ENCODE measurements at places on chromosomes 7 and 10.

DNA sequence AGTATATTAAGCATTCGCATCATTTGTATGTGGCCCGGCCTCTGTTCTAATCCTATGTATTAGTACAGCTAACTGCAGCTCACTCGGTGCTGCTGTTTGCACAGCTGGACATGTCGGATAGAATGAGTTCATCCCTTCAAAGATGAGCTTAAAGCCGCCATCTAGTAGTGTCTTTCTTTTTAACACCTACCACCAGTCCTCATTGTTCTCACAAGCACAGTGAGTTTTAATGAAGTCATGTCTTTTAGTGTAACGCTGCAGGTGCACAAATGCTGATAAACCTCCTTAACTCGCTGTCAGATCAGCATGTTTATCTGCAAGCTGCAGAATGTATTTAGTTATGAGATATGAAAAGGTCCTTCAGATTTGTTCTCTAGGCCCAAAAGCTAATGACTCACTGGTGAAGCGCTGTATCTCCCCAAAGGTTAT, 247.5 kb downstream of the MTERF1 start:
- DNase-seq: no peak

DNA sequence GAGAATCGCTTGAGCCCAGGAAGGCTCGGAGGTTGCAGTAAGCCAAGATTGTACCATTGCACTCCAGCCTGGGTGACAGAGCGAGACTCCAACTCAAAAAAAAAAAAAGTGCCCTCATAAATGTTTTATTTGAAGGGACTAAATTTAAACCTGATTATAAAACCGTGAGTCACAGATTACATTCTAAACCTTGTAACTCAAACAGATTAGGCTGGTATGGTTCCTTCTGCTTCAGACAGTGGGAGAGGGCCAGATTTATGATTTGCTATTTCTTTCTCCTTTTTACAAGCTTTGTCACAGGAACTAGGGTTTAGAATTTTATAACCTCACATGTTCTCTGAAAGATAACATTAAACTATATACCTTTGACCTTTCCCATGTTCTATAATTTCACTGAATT, 801.2 kb upstream of the ZWINT start:
- no peak for DNase-seq

DNA sequence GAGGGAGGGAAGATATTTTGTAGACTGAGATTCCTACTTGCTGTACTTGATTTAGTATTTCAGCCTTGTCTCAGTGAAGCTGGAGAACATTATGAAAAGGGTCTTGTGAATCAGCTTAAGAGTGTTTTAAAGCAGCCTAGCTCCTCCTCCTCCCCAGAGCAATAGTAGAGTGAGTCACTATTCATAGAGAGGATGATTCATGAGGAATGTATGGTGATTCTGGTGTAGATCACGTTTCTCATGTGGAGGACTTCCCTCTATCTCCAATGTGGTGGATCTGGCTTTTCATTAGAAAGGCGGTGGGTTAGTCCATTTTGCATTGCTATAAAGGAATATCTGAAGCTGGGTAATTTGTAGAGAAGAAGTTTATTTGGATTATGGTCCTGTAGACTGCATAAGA, 340.1 kb upstream of the CHRM2 start:
- no peak for DNase-seq

DNA sequence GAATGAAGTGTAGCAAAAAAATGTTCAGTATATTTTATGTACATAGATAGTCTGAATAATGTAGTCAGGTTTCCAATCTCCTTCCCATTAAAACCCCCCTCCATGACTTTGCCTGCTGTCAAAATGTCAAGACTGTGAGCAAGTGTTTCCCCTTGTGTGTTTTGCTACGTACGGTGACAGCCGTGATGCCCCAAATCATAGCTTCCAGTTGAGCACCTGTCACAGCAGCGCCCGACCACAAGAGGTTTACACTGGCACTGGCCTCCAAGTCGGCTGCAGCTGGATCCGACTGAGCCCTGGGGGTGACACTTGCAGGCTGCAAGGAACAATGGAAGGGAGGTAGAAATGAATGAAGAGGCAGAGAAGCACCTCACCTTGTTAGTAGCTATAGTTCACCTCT, 62.3 kb downstream of the LAMB4 start:
- no peak for DNase-seq

GRCh38 chr10:121797490-121797889, 130.3 kb downstream of the ATE1 start:
- DNase-seq: no peak

DNA sequence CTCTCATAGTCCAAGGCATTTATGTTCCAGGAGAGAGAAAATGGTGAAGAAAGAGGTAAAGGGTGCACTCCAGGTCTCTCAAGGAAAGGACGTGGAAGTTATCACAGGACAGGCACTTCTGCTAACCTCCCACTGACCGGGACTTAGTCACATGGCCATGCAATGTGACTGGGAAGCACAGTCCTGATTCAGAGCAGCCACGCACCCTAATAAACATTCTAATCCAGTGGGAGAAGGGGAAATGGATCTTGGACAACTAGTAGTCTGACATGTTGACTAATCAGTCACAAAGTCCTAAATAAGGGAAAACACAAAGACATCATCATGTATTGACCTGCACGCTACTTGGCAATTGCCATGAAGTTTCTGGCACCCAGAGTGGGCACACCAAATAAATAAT, 417.5 kb upstream of the ZMIZ1 start:
- DNase-seq: no peak

DNA sequence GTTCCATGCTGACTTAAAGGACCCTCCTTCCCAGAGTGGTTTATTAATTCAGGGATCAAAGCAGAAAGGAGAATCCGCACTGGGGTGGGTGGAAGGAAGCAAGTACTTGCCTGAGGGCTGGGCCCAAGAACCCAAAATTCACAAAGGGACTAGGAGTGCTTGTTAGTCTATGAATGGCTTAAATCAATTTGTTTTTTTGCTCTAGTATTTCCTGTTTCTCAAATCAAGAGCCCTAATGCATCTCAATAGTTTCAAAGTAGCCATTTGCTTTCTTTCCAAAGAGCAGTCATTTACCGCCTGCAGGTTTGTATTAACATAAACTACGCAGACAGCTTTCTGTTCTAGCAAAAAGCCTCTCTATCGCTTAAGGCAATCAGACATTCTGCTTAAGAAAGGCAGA, 44.2 kb upstream of the SLC35G1 start:
- no peak for DNase-seq

DNA sequence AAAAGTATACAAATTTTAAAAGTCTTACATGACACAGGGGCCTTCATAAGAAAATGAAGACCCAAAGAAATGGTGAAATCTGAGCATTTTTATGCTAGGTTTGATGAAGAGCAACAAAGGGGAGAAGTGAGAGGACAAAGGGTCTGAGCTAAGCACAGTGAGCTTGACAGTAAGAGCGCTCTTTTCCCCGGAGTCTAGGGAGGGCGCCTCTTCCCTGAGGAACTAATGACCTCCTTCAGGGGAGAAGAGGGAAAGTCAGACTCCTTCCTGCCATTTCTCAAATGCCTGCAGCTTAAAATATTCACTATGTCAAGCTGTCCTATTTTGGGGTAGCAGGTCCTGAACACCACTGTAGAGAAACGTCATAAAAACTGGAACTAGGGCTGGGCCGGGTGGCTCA, 18.1 kb upstream of the PAXIP1 start:
- no peak for DNase-seq

GRCh38 chr7:108581655-108582491, 12.2 kb downstream of the DNAJB9 start:
- DNase-seq: no peak

GRCh38 chr10:60942788-60943315, 1.1 kb downstream of the RHOBTB1 start:
- DNase-seq: no peak

- DNase-seq: no peak
Measured at GRCh38 chr10:82378146-82378545, 503.2 kb downstream of the NRG3 start.

DNA sequence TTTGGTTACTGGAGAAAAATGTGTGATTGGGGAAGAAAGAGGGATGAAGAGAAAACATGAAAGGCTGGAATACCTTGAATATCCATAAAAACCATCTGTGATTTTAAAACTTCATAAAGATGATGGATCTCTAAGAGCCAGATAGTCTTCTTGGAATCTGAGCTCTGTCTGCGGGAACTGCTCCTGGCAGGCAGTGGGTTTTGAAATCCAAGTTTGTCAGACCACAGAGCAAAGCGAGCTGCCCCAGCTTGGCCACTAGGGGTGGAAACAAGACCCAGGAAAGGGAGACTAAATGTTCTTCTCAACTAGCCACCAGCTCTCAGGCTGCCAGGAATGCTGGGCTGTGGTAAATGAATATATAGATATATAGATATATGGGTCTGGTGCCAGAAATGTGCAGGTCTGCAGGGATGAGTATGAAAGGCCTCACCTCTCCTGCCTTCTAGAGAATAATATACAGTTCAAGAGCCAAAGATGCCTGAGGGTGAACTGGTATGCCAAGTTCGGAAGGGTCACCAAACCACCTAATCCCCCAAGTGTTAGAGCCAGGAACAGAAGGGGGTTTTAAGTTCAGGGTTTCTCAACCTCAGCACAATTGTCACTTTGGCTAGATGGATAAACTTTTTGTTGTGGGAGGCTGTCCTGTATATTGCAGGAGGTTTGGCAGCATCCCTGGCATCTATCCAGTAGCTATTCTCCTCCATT, 208.8 kb downstream of the KCNMA1 start:
- DNase-seq: no peak

GRCh38 chr10:78687626-78688025, 381.1 kb upstream of the ZMIZ1 start:
- no peak for DNase-seq

GRCh38 chr10:1558906-1559305, 178.4 kb downstream of the ADARB2 start:
- DNase-seq: no peak

DNA sequence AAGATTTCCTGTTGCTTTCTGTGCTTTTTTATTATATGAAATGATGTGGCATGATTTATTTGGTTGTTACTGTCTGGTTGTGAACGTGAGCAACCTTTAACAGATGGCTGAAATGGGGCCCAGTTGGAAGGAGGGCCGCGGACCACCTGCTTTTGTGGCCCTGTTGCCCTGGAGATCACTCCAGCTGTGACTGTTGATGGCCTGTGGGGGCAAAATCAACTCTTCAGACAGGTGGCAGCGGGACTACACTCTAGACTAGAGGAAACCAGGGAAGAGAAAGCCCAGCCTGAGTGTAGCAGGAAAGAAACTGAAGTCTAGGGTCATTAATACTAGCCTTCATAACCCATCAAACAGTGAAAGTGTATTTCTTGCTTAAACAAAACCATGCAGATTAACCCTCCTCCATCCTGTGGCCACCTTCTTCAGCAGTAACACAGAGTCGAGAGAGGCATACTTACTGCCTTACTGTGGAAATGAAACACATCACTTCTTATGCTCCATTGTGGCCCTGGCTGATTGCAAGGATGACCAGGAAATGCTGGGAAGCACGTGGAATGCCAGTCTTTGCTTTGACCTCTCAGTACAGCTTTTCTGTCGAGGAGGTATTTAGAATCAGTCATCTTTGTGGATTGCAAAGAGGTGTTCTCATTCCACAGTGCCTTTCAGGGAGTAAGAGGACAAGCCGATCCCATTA, 80.5 kb downstream of the CCNY start:
- DNase-seq: no peak

- DNase-seq: no peak
Measured at GRCh38 chr10:46787321-46787615, 124.0 kb upstream of the PTPN20 start.

DNA sequence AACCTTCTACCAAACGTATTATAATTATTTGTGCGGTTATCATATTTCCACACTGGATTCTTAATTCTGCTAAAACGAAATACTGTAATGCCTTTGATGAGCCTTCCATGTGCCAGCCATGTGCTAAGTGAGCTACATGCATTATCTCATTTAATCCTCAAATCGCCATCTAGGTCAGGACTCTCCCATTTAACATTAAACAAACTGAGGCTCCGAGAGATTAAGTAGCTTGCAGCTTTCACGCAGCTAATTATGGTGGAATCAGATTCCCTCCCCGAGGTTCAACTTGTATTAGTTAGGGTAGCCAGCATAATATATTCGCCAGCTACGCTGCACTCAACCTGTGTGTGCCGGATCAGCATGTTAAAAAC, 798 bp upstream of the TSPAN33 start:
- no peak for DNase-seq

DNA sequence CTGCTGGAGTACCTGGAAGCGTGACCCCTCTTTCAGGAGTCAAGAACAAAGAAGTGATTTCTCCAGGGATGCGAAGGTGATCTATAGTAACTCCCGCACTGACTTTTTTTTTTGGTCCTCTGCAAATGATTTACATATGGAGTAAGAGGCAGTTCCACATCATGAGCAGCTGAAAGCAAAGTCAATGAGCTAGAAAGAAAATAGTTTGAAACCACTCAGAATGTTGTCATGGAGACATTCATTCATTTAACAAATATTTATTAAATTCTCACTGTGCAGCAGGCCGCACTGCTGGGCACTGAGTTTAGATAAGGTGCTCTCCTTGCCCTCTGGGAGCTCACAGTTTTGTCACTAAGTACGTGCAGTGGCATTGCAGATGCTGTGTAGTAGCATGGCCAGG, 206.7 kb downstream of the CAMK1D start:
- DNase-seq: no peak

DNA sequence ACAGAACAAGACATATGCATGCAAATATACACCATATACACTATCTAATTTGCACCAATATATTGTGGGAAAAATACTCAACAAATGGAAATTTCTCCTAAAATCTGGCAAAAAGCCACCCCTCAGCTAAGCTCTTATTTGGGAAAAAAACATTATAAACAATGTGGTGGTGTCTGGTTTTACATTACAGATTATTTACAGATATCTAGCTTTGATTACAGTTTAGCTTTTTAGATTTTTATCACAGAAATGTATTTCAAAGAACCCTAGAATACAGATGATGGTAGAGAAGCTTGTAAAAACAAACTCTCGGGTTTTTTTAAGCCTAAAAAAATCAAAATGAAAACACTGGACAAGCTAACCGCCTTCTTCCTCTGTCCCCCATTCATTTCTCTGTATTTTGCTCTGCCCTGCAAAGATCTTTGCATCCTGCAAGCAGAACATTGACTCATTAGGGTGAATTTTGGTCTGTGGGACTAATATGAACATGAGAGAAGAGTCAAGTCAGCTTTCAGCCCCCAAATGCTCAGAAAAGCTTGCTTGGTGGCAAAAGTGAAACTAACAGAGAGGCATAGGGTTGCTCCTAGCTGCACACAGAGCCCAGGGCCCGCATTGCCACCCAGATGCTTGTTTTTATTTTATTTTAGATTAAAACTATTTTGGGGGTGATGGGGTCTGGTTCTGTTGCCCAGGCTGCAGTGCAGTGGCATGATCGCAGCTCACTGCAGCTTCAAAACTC, 88.8 kb upstream of the LYZL1 start:
- DNase-seq: no peak

DNA sequence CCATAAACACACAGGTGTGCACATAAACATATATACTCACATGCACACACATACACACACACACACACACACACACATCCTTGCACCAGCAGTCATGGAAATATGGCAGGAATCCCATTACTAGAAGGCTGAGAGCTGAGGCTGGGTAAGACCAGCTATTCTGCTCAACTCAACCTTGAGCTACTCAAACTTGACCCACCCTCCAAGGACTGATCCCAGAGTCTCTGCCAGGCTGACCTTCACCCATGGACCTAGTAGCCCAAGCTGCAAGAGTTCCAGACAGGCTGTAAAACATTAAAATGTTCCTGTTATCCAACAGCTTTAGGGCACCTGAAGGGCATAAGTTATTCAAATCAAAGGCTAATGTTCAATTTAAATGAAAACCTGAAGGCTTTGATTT, 134.6 kb downstream of the FRMD4A start:
- no peak for DNase-seq

- no peak for DNase-seq
Measured at GRCh38 chr10:123011987-123012386, 3.2 kb downstream of the ACADSB start.

- no peak for DNase-seq
Measured at GRCh38 chr7:30157204-30157603, 22.4 kb downstream of the MTURN start.

GRCh38 chr7:69108097-69108496, 490.2 kb upstream of the AUTS2 start:
- DNase-seq: no peak
